ENCODE measurements at places on chromosomes 2 and 18.
A peak's percentile ranks its signal among the peaks of the same experiment; 100 is the strongest.

DNA sequence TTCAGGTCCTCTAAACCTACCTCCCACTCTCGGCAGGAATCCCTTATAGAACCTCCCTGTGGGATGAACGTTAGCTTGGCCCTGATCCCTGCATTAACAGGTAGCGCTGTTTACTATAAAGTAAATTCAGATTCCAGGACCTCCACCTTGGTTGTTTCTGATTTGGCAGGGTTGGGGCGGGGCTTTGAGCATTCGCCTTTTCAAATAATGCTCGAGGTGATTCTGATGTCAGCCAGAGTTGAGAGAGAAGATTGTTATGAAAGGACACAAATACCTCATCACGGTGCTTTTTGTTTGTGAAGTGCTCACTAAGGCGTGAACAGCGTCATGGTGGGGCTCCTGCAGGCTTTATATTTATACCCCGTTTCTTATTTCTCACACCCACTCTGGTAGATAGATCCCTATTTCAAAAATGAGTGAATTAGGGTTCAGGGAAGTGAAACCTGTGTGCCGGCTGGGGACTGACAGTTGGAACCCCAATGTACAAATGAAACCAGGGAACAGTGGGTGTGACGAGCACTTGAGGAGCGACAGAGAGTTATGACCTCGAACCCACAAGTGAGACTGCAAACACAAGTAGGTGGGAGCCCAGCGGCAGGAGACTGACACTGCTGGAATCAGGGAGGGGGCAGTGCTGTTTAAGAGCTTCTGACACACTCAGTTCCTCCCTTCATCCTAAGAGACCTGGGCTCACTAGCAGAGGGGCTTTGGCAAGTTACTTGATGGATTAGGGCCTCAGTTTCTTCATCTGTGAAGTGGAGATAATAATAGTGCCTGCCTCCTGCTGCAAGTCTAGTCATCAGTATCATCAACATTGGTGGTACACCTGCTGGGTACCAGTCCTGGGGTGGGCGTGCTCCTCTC lies 14.2 kb upstream of the CXCR4 start:
- DNase-seq: no peak

DNA sequence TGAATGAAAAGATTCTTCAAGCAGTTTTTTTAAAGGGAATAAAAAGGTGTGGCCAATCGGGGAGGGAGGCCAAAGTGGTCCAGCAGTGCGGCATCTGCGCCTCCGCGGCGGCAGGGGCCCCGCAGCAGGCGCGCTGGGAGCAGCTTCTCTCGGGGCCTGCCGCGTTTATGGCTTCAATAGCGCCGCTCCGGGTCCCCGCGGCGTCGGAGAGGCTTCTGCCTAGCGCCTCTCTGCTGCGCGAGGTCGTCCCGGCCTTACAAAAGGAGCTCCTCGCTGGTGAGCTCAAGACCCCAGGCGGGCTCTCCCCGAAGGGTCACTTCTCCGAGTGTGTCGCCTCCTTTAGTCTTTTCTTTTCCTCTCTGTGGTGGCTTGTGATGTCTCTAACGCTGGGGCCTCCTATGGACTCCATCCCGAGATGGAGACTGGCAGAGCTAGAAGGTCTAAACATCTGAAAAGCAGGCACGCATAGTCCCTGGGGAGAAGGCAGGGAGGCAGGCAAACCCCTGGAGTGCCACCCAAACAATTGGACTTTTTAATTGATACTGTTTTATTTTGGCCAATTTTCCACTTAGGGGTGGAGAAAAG lies 67.1 kb downstream of the SUMO1 start:
- no peak for DNase-seq

GRCh38 chr2:132547090-132547687 lies 122.8 kb downstream of the LYPD1 start:
- DNase-seq: peak; percentile 65

- no peak for DNase-seq
These were observed 1.8 kb downstream of the SCN9A start for GRCh38 chr2:166373951-166374350.

GRCh38 chr2:26575836-26576564 lies 65.2 kb downstream of the CIB4 start:
- DNase-seq: no peak

GRCh38 chr2:62556086-62556485 lies 50.1 kb upstream of the TMEM17 start:
- no peak for DNase-seq

- no peak for DNase-seq
These were observed 4.9 kb downstream of the ALPK2 start for GRCh38 chr18:58624011-58624410.

- no peak for DNase-seq
These were observed 32.7 kb upstream of the ABCA12 start for GRCh38 chr2:215171151-215171550.

GRCh38 chr18:27824841-27825681 lies 351.9 kb downstream of the CDH2 start:
- DNase-seq: no peak

DNA sequence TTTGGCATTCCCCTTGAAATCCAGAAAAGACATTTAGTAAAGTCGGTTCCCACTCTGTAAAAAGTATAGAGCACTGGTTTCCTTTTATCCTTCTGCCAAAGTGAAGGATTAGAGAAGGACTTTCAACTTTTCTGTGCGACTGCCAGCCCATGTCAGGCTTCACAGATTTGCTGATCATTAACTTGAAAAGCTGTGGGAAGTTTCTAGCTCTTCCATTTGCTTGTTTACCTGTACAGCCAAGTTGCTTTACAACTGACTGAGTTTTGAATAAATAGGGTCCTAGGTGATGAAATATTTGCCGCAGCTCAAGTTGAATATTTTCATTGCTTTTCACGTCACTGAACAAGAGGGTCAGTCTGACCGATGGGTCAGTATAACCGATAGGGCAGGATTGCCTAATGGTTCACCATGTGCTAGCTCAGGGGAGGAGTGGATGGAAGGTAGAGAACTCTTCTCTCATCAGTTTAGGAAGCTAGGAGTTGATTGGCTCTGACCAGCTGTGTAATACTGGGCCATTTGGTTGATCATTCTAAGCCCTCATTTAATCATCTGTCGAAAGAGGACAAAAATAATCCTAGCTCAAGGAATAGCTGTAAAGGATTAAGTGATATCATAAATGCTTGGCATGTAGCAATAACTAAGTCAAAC lies 30.4 kb downstream of the UPP2 start:
- DNase-seq: no peak

DNA sequence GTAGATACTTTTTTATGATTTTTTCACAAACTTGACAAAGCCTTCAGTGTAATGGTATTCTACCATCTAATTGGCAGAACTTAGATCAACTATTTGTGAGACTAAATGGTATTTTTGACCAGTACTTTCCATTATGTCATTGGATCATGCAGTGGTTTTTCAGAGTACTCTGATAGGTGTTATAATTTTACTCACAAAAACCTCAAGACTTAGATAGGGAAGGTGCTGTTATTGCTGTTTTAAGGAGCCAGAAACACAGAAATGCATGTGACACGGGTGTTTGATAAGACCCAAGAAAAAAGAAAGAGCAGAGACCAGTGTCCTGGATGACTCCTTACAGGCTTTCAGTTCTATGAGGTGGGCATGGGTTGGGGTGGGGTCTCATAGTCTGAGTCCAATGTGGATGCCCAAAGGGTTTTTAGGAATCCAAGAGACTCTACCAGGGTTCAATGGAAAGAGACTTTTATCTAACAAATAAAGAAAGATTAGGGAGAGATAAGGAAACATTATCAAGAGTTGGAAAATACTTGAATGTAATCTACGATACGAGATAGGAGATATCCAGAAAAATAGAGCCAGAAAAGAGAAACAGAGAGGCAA lies 31.3 kb downstream of the SP140 start:
- DNase-seq: no peak

GRCh38 chr2:128320192-128320905 lies 1.7 kb upstream of the HS6ST1 start:
- no peak for DNase-seq

GRCh38 chr2:161844822-161845221 lies 220.6 kb downstream of the SLC4A10 start:
- no peak for DNase-seq

GRCh38 chr2:220835583-220835982 lies 736.5 kb downstream of the EPHA4 start:
- DNase-seq: no peak

GRCh38 chr18:79927607-79928562 lies 23.6 kb downstream of the SLC66A2 start:
- peak; percentile 6 for DNase-seq

- no peak for DNase-seq
These were observed 241.6 kb downstream of the NEDD4L start for GRCh38 chr18:58285449-58286130.

GRCh38 chr18:22961156-22961555 lies 28.0 kb downstream of the RBBP8 start:
- no peak for DNase-seq

DNA sequence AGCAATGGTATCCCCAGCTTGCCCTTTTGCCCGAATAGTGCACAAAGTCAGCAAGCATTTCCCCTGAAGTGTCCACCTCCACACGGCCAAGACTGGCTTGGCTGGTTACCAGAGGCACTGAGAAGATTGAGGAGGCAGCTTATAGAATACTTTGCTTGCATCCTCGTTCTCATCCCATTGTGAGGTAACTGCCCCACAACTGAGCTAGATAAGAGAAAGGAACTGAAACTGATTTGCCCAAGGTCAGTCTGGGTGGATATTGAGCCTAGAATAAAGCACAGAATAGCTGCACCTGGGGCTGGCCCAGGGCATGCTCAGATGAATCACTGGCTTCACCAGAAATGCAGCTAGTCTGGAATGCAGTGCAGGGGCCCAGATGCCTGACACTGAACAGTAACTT lies 32.7 kb upstream of the MAP4K3 start:
- DNase-seq: no peak

DNA sequence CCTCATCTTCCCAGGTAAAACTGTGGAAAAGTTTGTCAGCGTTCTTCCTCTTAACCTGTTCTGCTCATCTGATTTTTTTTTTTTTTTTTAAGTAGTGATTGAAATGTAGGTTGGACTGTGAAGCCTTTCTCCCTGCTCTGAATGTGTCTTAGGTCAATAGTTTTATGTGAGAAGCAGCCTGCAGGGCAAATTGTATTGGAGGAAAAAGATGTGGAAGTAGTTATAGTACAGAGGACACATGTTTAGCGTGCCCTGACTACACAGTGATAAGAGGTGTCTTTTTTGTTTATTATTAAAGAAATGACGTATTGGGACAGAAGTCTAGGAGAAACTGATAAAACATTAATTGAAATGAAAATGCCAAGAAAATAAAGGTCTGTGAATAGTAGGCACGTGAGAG lies 1.5 kb downstream of the MTA3 start:
- no peak for DNase-seq
